ENCODE measurements at places on chromosomes 2 and 18. TPM values are rescaled to one million over a fixed set of nuclear protein-coding genes. Genes with fewer than 3 reads are reported as not detected.
A peak's percentile ranks its signal among the peaks of the same experiment; 100 is the strongest.

The PRKCE gene
- total RNA-seq, result 27.2 TPM

The KCNG2 gene
- 2.1 TPM for total RNA-seq

The SNRNP200 gene
- 74.8 TPM for total RNA-seq

The MC5R gene
- total RNA-seq, result 3.4 TPM

The ASAP2 gene
- total RNA-seq, result 61.2 TPM

The CRYBA2 gene
- not detected for total RNA-seq

The ERMN gene
- 0.27 TPM for total RNA-seq

The INHBB gene
- 6.1 TPM for total RNA-seq

The SOS1 gene
- 52.4 TPM for total RNA-seq

The SRD5A2 gene
- 0.18 TPM for total RNA-seq

The DNAH7 gene
- total RNA-seq, result 12.1 TPM

The STEAP3 gene
- 1.4 TPM for total RNA-seq

The RNF125 gene
- 2.5 TPM for total RNA-seq

The KATNAL2 gene
- total RNA-seq, result 5.0 TPM

The CYP1B1 gene
- total RNA-seq, result 23.7 TPM

The VIT gene
- 3.4 TPM for total RNA-seq

The GAL3ST2 gene
- 0.45 TPM for total RNA-seq

The SH3RF3 gene
- 3.5 TPM for total RNA-seq

DNA sequence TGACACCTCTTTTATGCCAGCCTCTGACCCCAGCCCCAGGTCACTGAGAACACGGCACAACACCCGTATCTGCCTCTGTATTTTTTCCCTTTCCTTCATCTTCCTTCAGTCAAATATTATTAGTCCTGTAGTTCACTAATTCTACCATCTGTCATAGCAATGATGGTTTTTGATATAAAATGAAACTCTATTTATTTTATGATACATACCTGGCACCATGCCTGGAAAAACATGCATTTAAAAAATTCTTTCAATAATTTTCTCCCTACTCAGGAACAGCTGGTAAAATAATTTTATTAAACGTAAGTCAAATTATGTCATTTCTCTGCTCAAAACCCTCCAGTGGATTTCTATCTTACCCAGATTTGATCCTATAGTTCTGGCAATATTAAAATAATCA, 224.7 kb downstream of the CDH7 start:
- DNase-seq, result no peak

- DNase-seq, result no peak
These were observed 2.0 kb upstream of the DGKD start for GRCh38 chr2:233352141-233352842.

DNA sequence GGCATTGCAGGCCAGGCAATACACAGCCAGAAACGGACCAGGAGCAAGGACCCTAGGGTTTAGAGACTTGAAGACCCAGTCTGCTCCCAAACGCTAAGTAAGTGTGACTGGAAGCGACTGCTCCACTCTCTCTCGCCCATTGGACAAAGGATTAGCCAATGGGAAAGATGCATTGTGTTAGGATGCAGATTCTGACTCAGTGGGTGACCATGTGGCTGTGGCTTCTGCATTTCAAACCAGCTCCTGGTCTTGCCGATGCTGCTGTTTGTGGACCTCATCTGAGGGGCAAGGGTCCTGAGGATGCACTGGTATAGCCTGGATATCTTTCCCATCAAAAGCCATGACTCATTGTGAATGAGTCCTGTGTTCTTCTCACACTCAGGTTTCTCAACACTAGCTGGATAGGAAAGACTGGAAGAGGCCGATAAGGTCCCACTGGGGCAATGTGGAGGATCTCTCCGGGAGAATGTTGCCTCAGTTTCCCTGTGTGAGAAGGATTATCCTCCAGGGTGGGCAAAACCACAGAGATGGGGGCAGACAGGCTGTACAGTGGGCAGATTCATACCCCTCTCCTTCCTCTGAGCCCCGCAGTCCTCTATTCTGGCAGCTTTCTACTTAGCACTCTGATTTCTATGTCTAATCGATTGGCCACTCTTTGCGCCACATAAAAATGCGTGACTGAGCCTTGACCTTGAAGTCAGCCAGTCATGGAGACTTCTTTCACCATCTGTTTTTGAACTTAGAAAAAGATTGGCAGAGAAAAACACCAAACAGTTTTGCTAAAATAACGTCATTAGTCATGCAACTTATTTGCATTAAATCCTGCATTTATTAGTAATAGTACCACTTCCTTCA, 257.1 kb downstream of the PRKCE start:
- DNase-seq, result no peak

DNA sequence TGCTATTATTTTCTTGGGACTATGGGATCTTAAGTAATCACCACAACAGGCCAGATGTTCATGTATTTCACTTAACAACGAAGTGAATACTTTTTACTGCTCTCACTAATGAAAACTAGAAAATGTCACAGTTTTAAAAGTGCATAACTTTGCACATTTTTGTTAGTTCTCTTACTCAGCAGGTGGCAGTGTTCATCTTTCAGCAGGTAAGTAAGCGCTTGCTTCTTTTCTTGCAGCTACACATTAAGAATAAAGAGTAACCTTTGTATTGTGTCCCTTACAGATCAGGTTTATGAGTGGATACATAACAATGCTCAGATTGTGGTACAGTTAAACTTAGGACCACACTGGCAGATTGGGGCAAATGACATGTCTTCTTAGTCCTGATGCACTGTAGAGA, 61.0 kb downstream of the DAW1 start:
- no peak for DNase-seq

DNA sequence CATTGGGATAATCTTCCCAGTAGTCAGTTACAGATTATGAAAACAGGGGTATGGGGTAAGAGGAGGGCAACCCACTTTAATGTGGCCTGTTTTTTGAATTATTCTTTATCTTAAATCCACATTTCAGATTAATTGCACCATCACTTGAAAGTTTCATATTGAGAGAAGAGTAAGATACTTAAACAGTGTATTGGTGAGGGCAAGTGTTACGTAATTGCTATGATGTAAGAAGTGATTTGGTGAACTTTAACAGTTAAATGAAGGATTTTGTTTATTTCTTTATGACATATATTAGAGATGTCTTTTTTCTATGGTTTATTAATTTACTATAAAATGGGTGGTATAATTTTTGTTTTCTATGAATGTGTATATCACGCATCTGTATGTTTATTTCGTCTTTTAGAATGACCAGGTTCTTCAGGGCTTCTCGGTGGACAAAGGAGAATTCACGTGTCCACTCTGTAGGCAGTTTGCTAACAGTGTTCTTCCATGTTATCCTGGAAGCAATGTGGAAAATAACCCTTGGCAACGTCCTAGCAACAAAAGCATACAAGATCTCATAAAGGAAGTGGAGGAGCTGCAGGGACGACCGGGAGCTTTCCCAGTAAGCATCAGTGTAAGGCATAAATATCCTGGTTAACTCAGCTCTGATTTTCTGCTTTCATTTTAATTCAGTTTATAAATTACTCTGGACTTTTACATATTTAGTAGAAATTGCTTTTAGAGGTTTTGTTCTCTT, 171.2 kb upstream of the MYO3B start:
- no peak for DNase-seq

GRCh38 chr2:16190446-16191270, 250.3 kb downstream of the MYCN start:
- DNase-seq, result no peak

DNA sequence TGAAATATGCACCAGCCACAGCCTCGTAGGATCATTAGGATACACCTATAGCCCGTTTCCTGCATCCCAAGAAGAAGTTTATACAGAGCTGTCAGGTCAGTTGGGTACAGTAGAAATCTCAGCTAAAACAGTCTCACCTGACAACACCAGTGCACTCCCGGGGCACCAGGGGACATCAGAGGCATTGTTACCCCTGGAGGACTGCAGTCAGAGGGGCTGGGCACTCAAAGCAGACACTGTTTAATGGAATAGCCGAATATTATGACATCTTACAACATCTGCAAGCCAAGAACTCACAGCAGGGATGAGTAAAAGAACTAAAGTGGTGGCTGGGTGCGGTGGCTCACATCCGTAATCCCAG, 93.0 kb upstream of the ID2 start:
- DNase-seq, result no peak

DNA sequence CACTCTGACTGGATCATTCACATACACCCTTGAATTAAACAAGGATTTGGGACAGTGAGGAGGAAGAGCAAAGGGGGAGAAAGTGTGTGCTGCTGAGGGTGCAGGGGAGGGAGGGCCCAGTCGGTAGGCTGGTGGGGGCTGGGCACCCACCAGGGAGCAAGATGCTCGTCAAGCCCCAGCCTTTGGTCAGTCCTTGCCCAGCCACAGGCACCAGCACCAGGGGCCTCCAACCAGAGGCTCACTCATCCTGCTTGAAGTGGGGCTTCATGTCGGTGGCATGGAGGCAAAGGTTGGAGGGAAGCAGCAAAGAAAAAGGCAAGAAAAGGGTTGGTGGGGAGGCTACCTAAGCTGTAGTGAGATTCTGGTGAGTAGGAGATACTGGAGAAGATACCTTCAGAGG, 21.9 kb downstream of the CDC42EP3 start:
- no peak for DNase-seq

- no peak for DNase-seq
These were observed 191.7 kb downstream of the PRKCE start for GRCh38 chr2:45843136-45843535.

- DNase-seq, result no peak
These were observed 87.8 kb downstream of the UPP2 start for GRCh38 chr2:158189526-158189925.

GRCh38 chr18:7575465-7576028, 8.4 kb downstream of the PTPRM start:
- DNase-seq, result no peak

GRCh38 chr2:120871016-120871635, 135.5 kb downstream of the GLI2 start:
- DNase-seq, result no peak

DNA sequence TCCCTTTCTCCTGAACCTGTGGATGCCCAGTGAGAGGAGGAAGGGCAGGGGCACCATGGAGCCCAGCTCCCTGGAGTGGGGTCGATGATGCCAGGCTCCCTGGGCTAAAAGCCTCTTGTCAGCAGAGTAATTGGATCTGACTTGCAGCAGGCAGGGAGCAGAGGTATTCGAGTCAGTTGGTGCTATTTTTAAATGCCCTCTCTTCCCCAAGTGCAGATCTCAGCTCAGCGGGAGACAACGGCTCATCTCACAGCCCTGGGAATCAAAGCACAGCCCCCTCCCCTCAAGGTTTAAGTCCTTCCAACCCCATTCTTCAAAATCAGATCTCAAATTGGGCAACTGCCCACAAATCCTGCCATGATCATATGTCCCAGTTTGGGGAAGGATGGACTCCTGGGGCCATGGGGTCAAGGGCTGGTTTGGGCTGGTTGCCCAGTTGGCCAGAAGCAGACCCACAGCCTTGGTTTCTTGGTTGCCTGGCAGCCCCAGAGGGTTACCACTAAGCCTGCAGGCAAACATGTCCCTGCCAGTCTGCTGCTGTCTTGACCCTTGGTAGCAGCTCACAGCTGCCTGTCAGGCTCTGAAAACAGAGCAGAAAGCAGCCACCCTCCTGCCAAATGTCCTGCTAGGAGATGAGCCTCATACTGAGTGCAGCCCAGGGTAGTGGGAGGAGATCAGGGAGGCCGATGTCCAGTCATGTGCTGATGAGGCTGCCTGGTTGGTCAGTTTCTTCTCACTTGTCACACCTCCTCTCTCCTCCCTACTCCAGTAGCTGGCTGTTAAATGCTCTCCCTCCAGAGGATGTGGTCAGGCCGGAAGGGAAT, 244.9 kb downstream of the LOXHD1 start:
- peak; percentile 54 for DNase-seq

DNA sequence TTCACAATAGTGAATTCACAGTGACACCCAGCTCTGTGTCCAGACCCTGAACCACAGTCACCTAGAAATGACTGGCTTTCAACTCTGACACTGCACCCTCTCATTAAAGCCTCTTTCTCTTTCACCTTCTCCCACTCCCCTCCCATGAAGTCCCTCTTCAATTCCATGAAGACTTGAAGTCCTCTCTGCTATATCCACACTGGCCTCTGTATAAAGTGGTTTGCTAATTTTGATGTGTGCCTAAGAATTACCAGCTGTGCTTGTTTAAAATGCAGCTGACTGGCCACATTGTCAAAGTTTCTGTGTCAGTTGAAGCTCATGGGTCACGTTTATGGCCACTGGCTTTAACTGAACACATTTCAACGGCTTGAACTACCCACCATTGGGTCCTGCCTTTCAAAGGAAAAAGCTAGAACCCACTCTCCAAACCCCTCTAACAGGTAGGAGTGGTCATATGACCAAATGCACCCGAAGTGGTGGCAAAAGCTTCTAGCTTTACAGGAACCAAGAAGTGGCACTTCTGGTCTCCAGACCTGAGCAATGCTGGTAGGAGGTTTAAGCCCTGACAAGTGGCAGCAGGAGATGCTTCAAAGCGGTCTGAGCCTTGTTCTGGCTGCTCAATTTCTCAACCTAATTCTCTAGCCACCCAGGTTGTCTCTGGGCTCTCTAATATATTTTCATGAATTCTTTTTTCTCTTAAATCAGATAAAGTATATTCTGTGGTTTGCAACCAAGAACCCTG, 34.2 kb downstream of the B4GALT6 start:
- no peak for DNase-seq

- no peak for DNase-seq
These were observed 79.7 kb downstream of the PDK1 start for GRCh38 chr2:172635548-172635947.

- no peak for DNase-seq
These were observed 45.7 kb downstream of the ANKMY1 start for GRCh38 chr2:240512109-240512485.

- DNase-seq, result no peak
These were observed 30.1 kb upstream of the MBOAT2 start for GRCh38 chr2:9033385-9034168.

DNA sequence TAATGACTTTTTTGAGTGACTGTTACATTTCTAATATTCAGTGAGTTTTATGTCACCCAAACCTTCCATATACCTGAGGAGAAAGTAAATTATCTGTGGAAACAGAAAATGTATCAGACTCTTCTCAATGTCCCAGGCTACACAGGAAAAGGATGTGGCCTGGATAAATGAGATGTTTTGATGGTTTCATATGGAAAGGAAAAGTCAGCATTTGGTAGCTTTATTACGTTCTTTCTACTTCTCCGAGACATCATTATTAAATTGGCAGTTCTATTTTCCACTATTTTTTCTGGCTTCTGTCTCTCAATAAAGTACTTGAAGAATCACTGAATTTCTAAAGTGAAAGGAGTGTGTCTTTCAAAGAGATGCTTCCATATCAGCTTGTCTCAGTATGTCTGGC, 847.0 kb upstream of the CRIM1 start:
- no peak for DNase-seq

GRCh38 chr2:106161938-106162820, 31.9 kb downstream of the UXS1 start:
- no peak for DNase-seq
